Fibroblast of mammary gland (primary cell): ENCODE measurements at places on chromosomes 2 and 18.
A peak's percentile ranks its signal among the peaks of the same experiment; 100 is the strongest.

- DNase-seq = no peak
Measured at GRCh38 chr2:62142054-62142453, 53.9 kb upstream of the B3GNT2 start.

- peak; percentile 84 for DNase-seq
Measured at GRCh38 chr2:237700512-237701032, 73.2 kb downstream of the LRRFIP1 start.

- DNase-seq = no peak
Measured at GRCh38 chr2:236568922-236569572, 578 bp upstream of the ACKR3 start.

DNA sequence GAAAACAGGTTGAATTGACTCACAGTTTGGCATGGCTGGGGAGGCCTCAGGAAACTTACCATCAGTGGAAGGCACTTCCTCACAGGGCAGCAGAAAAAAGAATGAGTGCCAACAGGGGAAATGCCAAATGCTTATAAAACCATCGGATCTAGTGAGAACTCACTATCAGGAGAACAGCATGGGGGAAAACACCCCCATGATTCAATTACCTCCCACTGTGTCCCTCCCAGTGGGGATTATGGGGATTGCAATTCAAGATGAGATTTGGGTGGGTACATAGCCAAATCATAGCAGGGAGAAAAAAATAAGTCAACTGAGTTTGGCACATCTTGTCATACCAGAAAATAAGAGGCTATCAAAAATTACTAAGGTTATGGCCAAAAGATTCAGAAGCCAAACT is 96.3 kb downstream of the TRIP12 start:
- DNase-seq = no peak

GRCh38 chr2:113672326-113672932 is 45.4 kb downstream of the RABL2A start:
- no peak for DNase-seq

DNA sequence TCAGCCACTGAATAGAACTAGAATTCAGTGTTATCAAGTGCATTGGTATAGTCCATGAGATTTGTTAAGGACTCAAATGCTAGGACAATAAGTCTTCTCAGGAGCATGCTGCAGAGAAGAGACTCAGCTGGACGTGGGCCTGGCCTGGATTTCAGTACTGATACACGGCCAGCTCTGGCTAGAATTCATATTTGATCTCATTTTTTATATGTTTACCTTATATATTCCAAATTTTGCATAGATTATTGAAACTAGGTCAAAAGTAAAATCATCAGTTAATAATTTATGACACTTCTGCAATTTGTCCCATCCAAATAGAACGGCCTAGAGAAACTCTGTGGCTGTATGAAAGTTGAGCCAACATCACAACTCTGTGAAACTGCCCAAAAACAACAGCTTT is 262.0 kb downstream of the DLGAP1 start:
- no peak for DNase-seq

DNA sequence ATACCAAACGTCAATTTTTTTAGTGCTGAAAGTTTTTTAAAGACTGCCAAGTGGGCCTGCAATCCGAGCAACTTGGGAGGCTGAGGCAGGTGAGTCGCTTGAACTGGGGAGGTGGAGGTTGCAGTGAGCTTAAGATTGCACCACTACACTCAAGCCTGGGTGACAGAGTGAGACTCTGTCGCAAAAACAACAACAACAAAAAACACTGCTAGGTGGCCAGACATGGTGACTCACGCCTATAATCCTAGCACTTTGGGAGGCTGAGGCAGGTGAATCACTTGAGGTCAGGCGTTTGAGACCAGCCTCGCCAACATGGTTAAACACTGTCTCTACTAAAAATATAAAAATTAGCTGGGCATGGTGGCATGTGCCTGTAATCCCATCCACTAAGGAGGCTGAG is 202.8 kb upstream of the COPS8 start:
- DNase-seq = peak; percentile 41

DNA sequence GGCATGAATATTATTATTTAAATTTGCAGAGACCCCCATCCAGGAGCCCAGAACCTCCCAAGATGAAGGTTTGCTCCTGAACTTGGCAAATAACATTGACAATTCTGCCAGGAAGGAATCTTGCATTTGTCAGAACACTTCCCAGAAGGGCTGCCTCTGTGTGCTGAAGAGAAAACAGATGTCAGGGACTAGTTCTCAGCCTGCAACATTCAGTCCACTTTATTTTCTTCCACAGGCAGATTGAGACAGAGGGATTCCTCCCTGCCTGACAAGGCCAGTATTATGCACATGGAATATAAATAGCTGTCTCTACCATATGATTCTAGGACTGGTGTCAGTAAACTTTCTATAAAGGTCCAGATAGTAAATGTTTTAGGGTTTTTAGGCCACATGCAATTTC is 171.5 kb upstream of the SIX2 start:
- peak; percentile 84 for DNase-seq

- DNase-seq = no peak
Measured at GRCh38 chr18:27412556-27412955, 227.4 kb upstream of the CHST9 start.
